ENCODE measurements at places on chromosomes 6 and 20.
A peak's percentile ranks its signal among the peaks of the same experiment; 100 is the strongest.

DNA sequence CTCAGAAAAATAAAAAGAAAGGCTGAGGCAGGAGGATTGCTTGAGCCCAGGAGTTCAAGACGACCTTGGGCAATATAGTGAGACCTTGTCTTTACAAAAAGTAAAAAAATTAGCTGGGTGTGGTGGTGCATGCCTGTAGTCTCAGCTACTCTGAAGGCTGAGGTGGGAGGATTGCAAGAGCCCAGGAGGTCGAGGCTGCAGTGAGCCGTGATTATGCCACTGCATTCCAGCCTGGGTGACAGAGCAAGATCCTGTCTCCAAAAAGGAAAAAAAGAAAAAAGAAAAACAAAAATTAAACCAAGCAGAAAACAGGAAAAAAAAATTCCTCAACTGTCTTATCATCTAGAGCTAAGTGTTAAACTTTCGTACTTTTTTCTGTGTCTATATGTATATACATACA lies 12.4 kb upstream of the SRSF3 start:
- DNase-seq = no peak

DNA sequence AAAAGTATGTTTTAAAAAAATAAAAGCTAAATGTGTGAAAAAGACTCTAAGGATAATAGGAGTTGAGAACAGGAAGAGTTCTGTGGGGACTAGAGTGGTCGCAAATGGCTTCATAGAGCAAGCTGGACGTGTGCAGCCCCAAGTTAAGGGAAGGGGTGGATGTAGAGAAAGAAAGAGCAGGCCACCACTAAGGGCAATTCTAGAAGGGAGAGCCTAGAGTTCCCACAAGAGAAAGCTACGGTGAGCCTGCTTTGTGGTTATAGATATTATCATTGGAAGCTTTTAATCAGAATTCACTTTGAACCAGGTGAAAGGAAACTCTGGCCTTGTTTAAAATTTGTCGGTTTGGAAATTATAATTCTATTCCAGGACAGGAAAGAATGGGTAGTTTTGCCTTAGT lies 101.6 kb downstream of the HIVEP2 start:
- DNase-seq = no peak

- DNase-seq = no peak
These were observed 2.1 kb downstream of the DLL1 start for GRCh38 chr6:170288852-170289179.

DNA sequence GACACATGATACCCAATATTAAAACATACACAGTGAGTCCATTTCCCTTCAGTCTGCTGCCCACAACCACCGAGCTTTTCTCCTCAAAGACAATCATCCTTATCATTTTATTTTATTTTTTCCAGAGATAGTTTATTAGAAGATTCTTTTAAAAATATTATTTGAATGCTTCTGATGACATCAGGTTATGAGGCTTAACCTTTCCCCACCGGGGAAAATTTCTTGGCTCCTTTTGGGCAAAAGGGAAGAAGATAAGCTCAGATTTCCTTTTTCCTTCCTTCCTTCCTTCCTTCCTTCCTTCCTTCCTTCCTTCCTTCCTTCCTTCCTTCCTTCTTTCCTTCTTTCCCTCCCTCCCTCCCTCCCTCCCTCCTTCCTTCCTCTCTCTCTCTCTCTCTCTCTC lies 149.5 kb upstream of the CITED2 start:
- no peak for DNase-seq

- DNase-seq = peak; percentile 10
These were observed 456.9 kb upstream of the ID4 start for GRCh38 chr6:19380293-19380692.

DNA sequence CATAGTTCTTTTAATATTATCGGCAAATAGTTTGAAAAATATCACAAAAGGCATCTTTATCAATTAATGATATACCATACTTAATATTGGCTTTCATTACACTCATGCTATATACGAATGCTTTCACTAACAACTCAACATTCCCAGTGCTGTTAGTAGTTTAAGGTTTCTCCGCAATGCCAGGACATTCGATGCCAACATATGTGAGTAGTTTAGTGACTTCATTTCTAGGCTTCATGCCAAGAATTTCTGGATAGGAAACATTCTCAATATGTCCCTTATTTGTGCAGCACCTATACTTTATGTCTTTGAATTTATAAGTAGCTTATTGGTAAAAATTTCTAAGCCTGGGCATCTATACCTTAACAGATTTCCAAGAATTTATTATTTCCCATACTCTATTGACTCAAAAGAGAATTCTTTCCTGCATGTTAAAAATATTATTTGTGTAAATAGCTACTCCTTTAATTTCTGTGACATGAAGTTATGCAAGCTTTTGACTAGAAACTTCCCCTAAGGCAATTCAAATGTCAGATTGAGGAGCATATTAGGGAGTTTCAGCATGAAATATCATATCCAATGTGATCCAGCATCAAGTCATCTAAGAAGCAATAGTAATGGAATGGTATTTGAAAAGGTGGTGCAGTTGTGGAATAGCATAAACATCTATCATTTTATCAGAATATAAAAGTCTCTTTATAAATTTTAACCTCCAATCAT lies 236.0 kb upstream of the STXBP5 start:
- DNase-seq = peak; percentile 79

DNA sequence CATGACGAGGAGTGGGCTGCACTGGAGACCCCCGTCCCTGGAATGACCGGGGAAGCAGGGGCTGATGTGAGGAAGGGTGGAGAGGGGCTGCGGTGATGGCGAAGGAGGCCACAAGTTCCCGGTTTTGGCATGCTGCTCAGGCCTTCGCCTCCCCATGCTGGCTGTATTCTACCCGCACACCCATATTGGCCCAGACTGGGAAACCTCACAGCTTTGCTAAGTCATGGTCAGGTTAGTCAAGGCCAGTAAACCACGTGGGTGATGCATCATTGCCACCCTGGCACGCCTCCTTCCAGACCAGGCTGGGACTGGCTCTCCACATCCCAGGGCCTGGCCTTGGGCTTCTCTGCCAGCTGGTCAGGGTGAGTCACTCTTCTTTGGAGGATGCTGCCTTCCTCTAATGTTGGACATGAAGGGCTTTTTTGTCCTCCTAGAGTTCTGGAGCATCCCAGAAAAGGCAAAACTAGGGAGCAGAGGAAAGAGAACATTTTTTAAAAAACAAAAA lies 53.8 kb downstream of the PCNA start:
- peak; percentile 98 for DNase-seq

DNA sequence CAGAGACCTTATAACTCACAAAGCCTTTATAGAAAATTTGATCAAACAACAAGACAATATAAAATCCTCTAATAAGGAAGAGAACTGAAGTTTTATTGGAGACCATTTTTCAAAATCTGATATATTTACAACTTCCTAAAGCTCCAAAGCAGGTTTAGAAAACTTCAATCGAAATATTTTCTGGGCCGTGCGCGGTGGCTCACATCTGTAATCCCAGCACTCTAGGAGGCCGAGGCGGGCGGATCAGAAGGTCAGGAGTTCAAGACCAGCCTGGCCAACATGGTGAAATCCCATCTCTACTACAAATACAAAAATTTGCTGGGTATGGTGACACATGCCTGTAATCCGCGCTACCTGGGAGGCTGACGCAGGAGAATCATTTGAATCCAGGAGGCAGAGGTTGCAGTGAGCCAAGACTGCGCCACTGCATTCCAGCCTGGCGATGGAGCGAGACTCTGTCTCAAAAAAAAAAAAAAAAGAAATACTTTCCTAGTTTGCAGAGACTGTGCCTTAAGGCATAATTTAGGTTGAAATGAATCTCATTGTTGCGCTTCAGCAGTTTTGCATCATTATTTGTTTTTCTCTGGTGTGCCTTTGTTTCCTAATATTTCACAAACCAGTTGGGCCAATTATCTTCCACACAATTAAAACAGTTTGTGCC lies 60.6 kb upstream of the ASIP start:
- no peak for DNase-seq

DNA sequence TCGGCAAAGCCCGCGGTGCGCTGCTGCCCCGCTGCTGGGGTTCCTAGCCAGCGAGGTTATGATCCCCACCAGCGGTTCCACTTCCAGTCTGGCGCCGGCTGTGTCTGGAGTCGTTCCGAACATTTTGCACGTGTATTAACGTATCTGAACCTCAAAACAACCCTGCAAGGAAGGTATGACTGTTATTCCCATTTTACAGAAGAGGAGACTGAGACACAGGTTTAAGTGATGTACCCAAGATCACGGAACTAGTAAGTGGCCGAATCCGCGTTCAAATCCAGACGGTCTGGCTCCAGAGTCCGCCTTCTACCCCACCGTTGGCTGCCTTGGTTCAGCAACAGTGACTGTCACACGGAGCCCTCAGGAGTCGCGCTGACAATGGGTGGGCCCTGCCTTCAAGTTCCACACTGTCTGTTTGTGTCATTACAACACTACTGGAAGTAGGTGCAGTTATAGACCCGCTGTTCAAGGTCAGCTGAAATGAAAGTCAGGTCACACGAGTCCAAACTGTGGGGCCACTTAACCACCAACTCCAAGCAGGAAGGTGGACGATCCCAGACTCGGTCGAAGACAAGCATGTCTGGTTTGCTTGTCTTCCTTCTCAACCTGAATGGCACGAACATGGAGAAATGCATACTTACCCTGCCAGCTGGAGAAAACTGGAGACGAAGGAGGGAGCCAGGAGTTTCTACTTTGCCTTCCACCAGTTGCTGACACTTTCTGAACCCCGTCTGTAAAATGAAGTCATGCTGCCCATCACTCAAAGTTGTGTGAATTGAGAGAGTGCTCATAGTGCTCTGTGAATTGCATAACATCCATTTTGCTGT lies 803 bp upstream of the SRXN1 start:
- no peak for DNase-seq

DNA sequence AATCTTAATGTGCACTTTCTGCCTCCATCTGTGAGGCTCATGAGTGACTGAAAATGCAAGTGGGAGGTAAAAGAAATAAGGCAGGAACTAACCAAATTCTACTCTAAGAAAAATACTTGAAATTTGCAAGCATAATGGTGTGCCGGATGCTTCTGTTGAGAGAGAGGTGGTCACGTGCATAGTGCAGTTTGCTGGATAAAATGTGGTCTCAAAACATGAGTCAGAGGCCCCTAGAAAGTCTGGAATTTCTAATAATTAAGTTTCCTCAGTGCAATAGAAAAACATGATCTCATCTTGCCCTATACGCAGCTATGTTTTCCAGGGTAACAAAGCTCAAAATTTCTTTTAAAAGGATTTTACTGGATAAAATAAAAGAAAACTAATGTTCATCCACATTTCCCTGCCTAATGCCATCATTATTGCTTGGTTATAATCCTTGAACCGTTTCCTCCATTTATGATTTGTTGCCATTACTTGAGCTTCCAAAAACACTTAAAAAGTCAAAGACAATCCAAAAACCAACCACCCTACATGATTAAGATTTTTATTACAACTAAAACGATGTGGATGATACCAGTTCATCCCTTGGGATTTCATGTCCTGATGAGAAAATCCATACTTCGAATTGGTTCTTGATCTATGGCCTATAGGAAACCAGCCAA lies 351.7 kb upstream of the ARID1B start:
- DNase-seq = peak; percentile 3

DNA sequence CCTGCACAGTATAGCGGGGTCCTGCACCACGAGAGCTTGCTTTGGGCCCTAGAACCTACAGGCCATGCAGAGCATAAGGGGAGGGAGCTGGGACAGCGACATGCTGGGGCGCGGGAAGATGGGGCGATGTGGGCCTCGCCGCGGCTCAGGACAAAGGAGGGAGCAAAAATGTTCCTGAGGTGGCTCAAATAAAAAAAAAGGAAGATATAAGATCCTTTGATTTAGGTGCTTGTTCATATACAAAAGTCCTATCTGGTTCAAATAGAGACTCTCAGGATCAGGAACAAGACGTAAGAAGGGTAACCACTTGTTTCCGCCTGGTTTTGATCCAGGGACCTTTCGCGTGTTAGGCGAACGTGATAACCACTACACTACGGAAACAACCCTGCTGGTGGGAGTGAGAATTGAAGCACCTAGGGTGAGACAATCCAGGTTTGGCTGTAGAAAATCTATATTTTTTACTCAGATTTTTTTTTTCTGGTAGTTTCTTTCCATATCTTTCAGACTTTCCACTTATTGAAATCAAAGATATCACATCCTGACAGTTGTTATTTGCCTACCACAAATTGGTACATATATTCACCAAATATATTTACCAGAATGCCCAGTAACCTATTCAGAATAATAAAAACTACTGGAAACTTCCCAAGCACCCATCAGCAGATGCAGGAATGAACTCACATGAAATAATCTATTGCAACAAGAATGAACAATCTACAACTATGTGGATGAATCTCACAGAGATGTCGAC lies 177.9 kb upstream of the ZNF184 start:
- DNase-seq = peak; percentile 63

GRCh38 chr20:54479138-54479906 lies 3.9 kb downstream of the DOK5 start:
- DNase-seq = no peak

- DNase-seq = no peak
These were observed 3.0 kb upstream of the DLGAP4 start for GRCh38 chr20:36303020-36303595.

- DNase-seq = no peak
These were observed 10.5 kb upstream of the CLDN20 start for GRCh38 chr6:155253337-155253736.

DNA sequence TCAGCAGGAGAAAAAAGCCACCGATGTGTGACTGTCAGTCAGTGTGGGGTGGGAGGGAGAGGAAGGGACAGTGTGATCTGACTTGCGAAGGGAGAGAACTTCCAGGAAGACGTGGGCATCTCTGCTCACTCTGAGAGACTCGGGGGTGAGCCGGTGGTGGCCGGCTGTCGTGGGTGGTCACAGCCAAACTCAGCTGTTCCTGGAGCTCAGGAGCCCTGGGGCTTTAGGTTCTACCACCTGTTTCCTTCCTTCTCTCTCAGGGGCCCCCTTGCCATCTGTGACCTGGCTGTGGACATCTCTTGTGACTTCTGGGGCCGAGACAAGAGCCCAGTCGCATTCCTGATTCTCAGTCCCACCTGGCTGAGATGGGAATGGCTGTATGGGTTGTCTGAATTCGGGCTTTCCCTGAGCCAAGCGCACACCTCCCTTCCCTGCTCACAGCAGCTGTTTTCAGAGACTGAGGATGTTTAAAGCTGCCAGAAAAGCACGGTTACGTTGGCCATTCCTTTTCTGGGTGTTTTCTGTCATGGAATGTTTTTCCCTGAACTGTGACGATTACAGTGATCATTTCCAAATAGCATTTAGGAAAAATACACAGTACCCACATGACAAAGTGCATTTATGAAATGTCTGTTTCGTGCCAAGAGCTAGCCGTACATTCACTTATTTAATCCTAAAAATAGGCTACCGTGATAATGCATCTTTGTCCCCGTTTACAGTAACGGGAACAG lies 36.5 kb downstream of the SYNJ2 start:
- DNase-seq = no peak

GRCh38 chr6:107641500-107641941 lies 151.6 kb downstream of the SOBP start:
- DNase-seq = no peak

- no peak for DNase-seq
These were observed 9.8 kb downstream of the EPM2A start for GRCh38 chr6:145725570-145725969.

DNA sequence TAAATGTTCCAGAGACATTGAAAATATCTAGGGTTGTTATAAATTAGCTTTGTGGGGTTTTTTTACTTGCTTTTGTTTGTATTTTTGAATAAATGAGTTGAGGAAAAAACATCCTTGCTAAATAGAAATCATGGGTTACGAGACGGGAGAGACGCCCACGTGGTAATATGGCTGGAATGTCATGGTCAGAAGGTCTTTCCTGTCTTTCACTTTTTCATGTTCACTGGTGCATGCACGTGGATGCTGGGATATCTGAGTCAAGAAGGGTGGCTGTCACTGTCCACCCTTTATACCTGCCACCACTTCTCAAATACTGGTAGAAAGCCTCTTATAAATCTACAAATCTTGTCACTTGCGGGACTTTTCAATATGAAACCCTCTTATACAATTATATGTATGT lies 258.7 kb upstream of the AGPAT4 start:
- DNase-seq = no peak
